ENCODE measurements at places on chromosomes 5 and 9.

GRCh38 chr9:114227288-114228015 lies 72.1 kb downstream of the COL27A1 start:
- no peak for DNase-seq

DNA sequence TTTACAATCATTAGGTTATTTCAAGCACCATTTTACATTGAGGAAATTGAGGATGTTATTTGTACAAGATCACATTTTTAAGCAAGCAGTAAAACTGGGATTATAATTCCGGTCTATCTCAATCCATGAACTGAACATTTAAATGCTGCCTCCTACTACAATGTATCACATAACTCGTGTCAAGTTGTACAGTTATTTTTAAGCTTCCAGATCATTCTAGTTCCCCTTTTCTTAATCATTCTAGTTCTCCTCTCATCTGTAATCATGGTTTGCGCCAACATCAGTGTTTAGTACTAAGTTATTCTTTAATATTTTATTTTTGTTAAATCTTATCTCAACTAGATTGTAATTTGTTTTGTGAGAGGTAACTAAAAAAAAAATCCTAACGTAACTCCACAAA lies 2.4 kb upstream of the UHRF2 start:
- no peak for DNase-seq

- no peak for DNase-seq
Observed at GRCh38 chr9:35518981-35519679, 29.2 kb downstream of the RUSC2 start.

DNA sequence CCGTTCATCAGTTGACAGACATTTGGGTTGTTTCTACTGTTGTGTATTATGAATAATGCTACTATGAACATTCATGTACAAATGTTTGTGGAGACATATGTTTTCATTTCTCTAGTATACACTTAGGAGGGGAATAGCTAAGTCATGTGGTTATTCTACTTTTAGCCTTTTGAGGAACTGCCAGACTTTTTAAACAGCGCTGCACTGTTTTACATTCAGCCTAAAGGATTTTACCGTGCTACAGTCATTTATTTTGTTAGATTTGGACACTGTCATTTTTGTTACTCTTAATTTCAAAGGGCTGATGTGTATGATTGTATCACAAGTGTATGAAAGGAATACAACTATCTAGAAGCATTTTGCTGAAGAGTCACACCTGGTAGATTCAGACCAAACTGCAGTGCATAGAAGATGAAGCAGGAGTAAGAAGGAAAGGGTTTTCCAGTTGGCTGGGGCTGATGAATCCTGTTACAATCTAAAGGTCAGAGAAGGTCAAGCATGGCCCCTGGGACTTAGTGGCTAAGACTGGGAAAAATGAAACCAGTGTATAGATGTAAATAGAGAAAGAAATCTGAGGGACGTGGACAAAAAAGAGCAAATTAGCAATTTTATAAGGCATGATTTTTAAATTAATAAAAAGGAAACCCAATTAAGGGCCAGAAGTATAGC lies 509.7 kb downstream of the PSAT1 start:
- DNase-seq: no peak

DNA sequence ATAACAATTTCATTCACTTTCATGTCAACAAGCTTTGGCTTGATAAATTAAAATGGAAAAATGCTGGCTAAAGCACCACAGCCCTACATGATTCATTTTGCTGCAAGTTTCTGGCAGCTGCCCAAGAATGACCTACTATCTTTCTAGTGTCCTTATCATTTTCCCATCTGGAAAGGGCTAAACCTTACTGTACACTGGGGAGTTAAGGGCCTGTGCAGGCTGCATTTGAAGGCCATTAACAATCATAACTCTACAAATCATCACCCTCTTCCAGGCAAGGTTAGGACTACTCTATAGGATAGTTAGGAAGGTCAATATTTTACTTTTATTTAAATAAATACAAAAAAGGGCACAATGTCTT lies 579.7 kb upstream of the ZNF608 start:
- DNase-seq: peak; percentile 66

DNA sequence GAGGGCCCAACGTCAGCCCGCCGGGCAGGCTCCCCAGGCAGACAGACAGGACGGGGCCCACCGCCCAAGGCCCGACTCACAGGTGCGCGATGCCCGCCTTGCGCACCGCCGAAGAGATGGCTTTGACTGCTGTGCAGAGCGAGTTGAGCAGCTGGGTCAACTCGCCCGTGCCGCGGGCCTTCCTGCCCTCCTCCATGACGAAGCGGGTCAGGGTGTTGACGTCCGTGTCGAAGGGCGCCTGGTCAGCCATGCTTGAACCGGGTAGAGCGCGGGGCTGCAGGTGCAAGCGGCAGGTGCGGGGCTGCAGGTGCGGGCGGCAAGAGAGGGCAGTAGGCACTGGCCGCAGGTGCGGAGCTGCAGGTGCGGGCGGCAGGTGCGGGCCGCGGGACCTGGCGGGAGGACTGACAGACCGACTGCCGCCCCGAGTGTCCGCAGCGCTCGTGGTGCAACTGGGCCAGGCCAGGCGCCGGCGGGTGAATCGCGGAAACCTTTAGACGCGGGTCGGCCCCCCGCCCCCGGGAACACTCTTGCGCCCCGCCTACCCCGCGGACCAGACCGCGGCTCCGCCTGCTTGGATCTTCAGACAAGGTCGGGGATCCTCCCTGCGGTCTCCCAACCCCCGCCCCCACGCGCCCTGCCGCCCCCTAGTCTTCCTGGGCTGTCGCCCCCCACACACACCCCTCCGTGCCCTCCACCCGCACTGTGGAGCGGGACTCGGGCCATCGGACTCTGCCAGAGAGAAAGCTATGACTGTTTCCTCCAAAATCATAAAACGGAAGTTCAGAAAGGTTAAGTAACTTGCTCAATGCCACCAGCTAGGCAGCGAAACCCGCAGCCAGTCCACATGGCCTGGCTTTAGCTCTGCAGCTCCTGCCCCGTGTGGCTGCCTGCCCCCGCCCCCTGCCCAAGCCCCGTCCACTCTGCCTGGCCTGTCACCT lies at the start of gene FBP1:
TSS of gene FBP1 (minus strand) at position 458 of the 938 bp plus-strand sequence. CDS start at position 250, 208 bp downstream.
- DNase-seq: no peak

- DNase-seq: no peak
Observed at GRCh38 chr5:141958113-141958512, at the start of gene PCDH12. PCDH12 (minus strand) TSS chr5:141958202; CDS start chr5:141957851, 351 bp downstream.

- no peak for DNase-seq
Observed at GRCh38 chr5:73302797-73303147, 129.8 kb downstream of the TMEM174 start.

DNA sequence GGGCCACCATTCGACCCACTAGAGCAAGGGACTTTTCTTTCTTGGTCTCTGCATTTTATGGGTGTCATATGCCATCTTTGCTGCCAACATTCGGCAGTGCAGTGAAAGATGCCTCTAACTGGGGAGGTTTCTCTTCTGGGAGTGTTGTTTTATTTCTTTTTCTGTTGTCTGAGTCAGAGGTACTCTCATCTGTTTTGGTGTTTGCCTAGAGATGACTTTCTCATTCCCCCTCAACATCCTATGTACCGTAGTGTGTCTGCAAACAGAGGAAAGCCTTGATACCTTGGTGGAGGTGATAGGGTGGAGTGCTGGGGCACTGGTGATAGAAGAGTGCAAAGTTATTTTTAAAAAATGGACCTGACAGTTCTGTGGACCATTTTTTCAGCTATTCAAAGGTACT lies 182.1 kb downstream of the ARHGAP26 start:
- no peak for DNase-seq

DNA sequence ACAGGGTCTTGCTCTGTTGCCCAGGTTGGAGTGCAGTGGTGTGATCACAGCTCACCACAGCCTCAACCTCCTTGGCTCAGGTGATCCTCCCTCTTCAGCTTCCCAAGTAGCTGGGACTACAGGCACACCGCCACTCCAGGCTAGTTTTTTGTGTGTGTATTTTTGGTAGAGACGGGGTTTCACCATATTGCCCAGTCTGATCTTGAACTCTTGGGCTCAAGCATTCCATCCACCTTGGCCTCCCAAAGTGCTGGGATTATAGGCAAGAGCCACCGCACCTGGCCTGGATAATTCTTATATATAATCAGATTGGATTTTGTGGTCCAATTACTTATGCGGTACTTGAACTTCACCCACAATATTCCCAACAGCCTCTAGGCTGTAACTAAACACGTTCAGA lies 19.8 kb downstream of the CCDC69 start:
- no peak for DNase-seq

DNA sequence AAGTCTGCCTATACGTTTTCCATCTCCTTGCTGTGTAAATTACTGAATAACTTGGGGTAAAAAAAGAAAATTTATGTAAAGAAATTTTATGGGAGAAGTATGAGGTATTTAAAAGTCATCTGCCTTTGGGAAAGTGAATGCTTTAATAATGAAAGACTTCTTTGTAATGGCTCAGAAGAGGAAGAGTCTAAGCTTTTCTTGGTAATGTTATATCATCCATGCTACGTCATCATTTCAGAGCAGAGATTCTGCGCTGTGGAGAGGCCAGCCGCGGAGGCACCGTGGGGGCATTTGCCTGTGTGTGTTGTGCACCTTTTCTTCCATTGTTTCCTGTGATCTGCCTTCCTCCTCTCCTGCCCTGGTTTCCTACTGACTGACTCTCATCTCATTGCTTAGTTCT lies 78.2 kb downstream of the GOLM1 start:
- no peak for DNase-seq

DNA sequence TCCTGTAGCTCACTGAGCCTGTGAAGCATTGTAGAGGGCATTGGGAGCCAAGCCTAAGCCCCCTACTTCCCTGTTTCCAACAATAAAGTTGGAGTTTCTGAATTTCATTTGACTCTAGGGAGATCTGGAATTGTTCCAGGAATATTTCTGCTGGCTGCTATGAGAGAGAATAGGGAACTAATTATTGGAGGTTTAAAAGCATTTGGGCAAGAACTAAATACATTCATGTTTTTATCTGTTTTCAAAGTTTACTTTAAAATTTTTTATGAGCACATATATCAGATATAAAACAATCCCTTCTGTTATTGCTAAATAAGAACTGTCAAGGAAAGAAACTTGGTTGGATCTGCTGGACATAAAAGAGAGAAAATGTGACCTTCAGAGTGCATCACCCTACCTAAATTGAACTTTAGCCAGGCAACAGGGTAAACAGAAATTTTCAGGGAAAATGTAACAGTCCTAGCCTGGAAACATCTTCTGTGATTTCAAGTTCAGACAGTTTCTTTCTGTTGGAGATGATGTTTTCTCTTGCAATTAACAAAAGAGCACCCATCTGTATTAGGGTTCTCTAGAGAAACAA lies 19.3 kb upstream of the LECT2 start:
- no peak for DNase-seq

DNA sequence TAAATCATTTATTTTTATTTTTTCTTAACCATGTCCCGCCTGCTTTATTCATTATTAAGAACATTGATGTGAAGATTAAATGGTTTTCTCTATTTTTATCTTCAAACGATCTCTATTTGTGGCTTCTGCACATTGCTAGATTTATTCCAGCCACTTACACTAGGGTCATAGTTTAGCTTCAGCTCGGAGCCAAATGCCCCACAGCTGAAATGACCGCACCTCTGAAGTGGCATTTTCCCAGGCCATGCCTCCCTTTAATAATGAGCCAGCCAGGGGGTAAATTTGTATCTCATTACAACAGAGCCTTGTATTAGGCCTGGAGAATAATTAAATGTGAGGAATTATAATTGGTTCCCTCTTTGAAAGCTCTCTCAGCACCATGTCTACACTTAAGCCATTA lies 89.4 kb downstream of the DOCK8 start:
- DNase-seq: no peak

DNA sequence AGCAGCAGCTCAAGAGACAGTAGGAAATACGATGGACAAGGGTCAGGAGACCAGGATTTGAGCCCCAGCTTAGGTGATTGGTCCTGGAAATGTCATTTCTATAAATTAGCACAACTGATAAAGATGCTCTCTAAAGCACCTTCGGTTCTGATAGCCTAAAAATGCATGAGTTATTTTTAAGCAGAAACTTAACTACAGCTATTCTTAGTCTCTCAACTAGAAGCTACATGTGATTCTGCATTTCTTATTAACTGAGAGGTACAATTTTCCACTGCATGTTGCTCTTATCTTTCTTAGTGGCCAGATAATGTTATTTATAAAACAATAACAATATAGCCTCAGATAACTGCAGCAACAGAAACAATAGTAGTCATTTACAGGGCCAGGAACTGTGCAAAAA lies 136.4 kb downstream of the GRIA1 start:
- no peak for DNase-seq

DNA sequence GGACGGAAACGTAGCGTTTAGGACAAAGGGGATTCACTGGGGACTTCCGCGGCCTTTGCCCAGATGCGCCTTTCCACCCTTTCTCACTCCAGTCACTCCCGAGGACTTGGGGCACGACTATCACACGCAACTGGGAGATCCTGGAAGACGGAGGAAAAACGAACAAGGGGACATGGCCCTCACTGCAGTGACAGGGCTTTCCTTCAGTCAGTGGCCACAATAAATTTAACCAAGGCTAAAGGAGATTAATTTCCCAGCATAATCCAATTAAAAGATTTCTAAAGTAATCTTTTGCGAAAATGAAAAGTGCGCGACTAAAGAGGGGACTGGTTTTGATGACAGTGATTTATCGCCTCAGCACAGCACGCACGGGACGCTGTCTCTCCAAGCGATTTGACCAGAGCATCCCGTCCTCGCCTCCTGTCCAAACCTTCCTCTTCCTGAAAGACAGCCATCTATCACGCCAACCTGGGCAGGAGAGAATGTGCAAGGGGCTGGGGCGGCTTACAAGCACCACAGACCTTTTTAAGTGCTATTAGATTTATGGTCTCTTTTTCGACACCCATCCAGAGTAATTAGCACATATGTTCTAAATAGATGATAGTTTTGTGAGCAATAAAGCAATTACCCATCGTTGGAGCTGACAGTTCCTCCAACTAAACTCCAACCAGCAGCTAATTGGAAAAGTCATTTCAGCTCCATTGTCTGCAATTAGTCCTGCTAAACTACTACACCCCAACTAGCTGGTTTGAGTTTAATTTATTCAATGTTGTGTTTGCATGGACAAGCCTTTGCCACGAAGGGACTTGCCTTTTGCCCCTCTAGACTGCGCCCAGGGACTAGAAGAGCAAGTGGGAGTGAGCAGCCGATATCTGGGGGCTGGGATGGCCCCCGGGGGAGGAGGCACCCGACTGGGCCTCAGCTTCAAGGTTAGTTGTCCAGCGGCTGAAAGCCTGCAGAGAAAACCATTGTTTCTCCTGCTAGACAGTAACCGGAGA lies 7.4 kb downstream of the NR2F1-AS1 start:
- no peak for DNase-seq

- DNase-seq: no peak
Observed at GRCh38 chr9:128242828-128243214, 33.0 kb downstream of the GOLGA2 start.

DNA sequence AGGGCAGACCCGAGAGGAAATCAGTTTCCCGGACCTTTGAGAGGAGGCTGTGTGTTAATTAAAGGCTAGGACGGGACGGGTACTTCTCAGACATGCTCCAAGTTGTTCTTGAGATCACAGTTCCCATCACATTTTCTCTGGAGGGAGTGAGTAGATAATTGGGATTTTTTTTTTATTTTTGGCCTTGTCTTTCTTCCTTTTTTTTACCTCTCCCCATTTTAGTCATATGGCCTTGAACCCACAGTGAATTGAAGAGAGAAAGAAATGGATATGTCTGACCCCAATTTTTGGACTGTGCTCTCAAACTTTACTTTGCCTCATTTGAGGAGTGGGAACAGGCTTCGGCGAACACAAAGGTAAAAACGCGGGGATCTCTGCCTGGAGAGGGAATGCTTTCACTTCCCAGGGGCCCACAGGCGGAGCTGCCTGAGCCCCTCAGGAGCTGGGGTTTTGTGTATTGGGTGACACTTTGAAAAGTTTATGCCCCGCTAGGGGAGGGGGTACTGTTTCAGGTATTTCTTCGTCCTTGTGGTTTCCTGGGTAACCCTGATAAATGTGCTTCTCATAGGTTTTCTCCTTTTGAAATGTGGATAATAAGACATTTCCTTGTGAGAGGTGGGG lies 191.8 kb downstream of the CD180 start:
- no peak for DNase-seq

GRCh38 chr9:131640438-131641137 lies 95.3 kb downstream of the PRRT1B start:
- DNase-seq: no peak

All from non-pigmented ciliary epithelial cell (primary cell).